ENCODE measurements at places on chromosomes 1 and 21.
A peak's percentile ranks its signal among the peaks of the same experiment; 100 is the strongest.

- no peak for DNase-seq
Measured at GRCh38 chr1:54230507-54231339, 30.8 kb downstream of the MRPL37 start.

DNA sequence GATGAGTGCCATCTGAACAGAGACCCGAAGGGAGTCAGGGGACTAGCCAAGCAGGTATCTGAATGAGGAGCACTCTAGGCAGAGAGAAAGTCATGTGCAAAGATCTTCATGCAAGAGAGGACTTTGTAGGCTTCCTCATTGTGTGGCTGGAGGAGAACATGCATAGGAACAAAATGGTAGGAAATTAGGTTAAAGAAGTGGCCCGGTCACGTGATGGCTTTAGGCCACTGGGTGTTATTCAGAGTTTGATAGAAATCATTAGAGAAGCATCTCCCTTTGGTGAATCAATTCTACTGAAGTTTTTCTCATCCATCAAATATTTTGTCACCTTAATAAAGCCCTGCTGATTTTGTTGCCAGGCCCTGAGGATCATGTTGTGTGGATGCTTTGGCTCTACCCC, 45.8 kb upstream of the KCTD3 start:
- DNase-seq = no peak

DNA sequence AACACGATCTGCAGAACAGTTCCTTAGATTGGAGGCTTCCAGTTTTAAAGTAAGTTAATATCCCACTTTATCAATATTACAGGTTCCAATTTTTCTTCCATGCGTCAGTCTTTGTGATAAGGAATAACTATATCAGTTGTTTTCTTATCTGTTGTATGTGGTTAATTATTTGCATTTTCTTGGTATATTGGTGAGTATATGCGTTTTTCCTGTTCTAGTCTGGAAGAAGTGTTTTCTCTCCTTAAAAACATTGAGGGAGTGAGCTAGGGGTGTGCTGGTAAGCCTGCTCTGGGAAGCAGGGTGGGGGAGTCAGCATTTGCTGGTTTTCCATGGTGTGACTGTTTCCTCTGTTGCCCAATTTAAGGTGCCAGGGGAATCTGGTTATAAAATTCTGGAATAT, 50.2 kb upstream of the KIF1B start:
- no peak for DNase-seq

DNA sequence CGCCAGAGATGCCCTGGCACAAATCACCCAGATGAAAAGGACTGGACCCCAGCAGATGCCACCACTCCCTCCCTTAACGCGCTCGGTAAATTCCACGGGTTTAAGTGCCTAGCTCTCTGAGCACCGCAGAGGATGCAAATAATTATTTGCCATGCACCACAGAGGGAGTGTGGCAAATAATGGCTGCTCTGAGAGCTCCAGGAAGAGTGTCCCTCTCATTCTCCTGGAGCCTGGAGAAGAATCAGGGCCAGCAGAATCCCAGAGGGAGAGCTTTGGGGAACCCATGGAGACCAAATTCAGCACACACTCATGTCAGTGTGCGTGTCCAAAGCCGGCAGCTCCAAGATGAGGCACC, 667 bp downstream of the HHIPL2 start:
- no peak for DNase-seq

DNA sequence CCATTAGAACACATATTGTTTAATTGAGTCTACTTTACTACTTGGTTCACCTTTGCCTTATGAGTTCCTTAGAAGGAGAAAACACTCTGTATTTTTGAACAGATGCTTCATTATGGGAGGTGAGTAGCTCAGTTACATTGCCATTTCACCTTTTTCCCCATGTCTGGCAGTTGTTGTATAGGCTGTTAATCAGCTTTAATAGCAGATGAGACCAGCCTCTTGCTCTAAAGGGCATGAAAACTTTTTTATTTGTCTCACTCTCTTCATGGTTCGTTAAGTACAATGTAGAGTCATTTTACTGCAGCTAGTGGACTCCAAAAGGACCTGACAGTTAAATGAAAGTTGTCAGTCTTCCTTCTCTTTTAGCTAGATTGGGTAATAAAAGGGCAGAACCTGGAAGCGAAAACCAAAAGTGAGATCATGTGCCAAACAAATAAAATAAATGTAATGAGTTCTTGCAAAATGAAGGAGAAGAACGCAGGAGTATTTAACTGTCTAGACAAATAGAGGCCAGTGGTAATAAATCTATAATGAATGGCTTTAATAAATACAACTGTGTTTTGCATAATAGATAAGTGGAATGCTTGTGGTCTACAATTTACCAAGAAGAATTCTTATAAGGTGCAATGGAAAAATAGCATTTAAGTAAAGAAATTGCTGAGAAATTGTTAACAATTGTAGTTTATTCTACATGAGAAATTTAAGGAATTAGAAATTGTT, 180.0 kb upstream of the NEGR1 start:
- DNase-seq = no peak

DNA sequence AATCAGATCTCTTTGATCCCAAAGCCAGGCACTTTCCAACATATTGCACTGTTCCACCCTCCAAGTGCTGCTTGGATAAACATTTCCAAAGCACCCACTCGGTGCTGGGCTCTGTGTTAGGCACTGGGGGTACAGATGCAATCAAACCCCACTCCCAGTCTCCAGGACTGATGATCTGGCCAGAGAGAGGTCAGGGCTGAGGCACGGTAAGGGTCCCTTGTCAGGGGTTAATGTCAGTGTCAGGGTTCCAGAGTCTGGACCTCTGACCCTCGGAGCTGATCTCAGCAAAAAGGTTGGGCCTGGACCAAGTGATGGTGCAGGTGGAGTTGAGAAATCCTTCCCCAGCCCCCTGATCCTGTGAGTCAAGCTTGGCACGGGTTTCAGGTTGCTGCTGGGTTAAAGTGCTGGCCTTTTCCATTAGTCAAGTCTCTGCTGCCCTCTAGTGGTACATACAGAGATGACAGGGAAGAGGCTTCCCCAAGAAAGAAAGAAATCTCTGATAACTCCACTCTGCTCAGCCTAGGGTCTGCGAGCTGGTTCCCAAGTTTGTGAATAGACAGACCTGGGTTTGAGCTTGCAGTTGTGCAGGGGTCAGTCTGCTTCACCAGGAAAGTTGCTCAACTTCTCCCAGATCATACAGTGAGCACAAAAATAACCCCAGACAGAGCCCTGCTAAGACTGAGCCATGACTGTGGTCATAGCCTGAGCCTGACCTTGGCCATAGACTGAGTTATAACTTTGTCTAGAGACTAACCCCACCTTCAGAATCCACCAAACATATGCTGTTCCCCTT, 74.6 kb downstream of the DMRTA2 start:
- peak; percentile 71 for DNase-seq

- DNase-seq = no peak
Measured at GRCh38 chr21:45135868-45136267, 61.5 kb downstream of the ADARB1 start.

GRCh38 chr1:223886516-223886921, 40.8 kb upstream of the TP53BP2 start:
- no peak for DNase-seq

GRCh38 chr1:159803956-159804689, 2.0 kb downstream of the FCRL6 start:
- DNase-seq = no peak

DNA sequence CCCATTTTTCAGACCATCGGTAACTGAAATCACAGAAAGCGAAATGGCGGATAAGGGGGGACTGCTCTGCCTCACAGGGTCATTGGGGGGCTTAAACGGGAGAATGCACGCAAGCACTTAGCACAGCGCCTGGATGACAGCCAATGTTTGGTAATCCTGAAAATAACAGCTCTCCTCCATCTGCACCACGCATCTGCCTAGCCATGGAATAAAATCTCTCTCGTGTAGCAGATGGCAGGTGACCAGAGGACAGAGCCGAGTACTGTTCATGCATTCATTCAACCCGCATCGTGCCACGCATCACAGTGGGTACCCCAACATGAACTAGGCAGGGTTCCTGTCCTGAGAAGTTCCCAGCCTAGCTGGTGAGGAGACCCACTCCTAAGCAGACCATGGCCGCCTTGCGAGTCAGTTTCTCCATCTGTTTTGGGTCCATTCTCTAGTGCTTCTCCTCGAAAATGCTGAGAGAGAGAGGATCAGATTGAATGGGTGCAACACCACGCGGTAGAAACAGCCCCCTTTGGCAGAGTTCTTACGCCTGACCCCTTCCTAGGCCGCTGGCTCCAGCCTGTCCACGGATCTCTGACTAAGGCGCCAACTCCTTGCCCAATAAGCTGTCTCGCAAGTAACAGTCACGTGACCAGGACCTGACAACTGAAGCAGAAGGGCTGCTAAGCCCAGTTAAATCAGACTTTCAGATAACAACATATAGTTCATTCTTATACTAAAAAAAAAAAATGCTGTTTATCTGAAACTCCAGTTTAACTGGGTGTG, 7.3 kb downstream of the SLC1A7 start:
- no peak for DNase-seq

DNA sequence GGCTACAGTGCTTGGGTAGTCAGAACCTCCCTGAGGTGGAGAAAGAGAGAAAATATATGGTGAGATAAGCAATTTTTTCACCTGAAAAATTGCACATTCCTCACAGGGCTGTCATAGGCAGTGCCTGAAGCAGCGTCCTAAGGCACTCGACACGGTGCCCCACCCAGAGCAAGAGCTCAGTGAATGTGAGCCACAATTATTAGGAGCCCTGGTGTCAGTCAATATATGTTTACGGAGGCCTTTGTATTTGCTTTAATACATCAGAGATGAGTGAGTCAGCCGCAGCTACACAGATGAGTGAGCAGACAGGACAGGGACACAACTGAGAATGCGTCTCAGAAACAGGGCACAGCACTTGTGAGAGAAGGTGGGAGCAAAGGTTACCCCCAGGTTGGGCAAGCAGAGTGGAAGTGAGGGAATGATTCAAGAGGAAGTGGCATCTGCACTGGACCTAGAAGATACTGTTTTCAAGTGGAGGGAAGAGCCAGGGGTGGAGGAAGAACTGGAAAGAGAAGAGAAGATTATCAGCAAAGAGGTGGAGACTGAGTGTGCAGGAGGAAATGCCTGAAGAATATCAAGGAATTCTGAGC, 5.2 kb upstream of the PIGC start:
- no peak for DNase-seq

GRCh38 chr1:208129487-208129886, 114.7 kb downstream of the PLXNA2 start:
- DNase-seq = no peak

- DNase-seq = no peak
Measured at GRCh38 chr1:19815801-19816736, 986 bp upstream of the RNF186 start.

Data from D721Med (cell line).